ENCODE measurements at places on chromosomes 2 and 18. TPM values are rescaled to one million over a fixed set of nuclear protein-coding genes. Genes with fewer than 3 reads are reported as not detected.

GRCh38 chr18:74511823-74512222 lies 15.7 kb downstream of the CNDP2 start:
- no peak overlapping the region for H3K4me3 ChIP-seq
- H3K27me3 ChIP-seq = no peaks in the 10 kb centered on the region
- H3K27ac ChIP-seq = no peak overlapping the region
- H3K36me3 ChIP-seq = peaks cover 6% of the 10 kb centered on the region

- DNase-seq = peak; percentile 72
- no peak overlapping the region for H3K4me3 ChIP-seq
- H3K27me3 ChIP-seq = no peaks in the 10 kb centered on the region
Observed at GRCh38 chr18:63511285-63511684, 30.9 kb upstream of the SERPINB12 start.

- no peak overlapping the region for H3K27ac ChIP-seq
- no peaks in the 10 kb centered on the region for H3K27me3 ChIP-seq
- H3K36me3 ChIP-seq = no peaks in the 10 kb centered on the region
- no peak overlapping the region for H3K4me3 ChIP-seq
- DNase-seq = no peak
Observed at GRCh38 chr2:158644139-158644538, 151.0 kb upstream of the DAPL1 start.

GRCh38 chr18:22417496-22418188 lies at the start of gene CTAGE1:
CTAGE1 (minus strand) TSS chr18:22417915; CDS start chr18:22417811, 104 bp downstream.
- no peak within 1 kb of the TSS for H3K4me3 ChIP-seq
- no peaks in the 10 kb centered on the region for H3K36me3 ChIP-seq
- H3K27ac ChIP-seq = no peak within 1 kb of the TSS
- no peaks in the 10 kb centered on the region for H3K4me1 ChIP-seq
- DNase-seq = no peak
- H3K27me3 ChIP-seq = peaks cover 62% of the 10 kb centered on the region

- no peaks in the 10 kb centered on the region for H3K4me1 ChIP-seq
- no peak overlapping the region for H3K4me3 ChIP-seq
- H3K27ac ChIP-seq = no peak overlapping the region
Observed at GRCh38 chr2:43269706-43270105, 43.3 kb upstream of the ZFP36L2 start.

DNA sequence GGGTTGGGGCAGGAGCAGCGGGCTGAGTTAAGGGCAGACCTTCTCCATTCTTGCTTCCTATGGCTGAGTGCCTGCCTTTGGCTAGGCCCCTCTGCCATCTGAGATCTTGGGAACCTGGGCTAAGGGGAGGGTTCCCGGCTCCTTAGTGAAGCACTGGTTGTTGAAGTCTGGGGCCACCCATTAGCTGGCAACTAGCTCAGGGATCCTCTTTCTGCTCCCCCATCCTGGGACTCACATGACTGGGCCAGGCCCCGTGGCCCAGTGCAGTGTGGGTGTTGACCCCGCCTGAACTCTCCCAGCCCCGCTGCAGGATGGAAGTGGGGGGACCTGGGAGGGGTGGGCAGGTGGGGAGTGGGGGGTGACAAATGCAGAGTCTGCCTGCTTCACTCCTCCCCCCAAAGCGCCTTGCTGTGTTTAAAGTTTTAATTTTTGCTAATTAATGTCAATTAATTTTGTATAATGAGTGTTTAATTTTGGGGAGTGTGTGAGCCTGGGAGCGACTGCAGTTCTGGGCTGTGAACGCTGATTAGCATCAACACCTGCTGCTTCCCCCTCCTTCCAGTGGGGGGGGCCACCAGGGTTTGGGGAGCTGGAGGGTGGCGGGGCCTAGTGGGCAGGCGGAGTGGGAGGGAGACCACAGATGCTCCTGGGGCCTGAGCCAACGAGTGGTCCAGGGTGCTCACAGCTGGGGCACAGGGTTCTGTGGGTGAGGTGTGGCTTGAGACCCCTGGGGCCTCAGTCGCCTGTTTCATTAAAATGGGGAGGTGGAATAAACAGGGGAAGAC lies 55.2 kb downstream of the EMX1 start:
- DNase-seq = no peak
- no peaks in the 10 kb centered on the region for H3K36me3 ChIP-seq
- H3K4me3 ChIP-seq = no peak overlapping the region
- no peak overlapping the region for H3K27ac ChIP-seq
- H3K27me3 ChIP-seq = no peaks in the 10 kb centered on the region

DNA sequence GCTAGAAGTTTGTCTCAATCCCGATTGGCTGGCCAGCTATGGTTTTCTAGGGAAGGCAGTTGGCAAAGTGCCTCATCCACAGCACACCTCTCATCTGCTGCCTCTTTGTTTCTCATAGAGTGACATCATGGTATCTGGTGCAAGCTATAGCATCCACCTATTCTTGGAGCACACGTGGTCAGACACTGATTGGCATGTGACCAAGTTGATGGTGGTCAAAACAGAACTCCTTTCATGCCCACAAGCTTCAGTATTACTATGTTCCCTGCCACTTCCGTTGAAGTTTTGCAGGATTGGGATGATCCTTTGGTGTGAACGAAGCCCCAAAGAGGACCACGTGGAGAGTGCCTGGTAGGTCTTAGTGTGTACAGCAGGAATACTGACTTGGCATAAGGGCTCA lies 28.8 kb downstream of the TTC32 start:
- no peak overlapping the region for H3K27ac ChIP-seq
- H3K36me3 ChIP-seq = no peaks in the 10 kb centered on the region
- no peak overlapping the region for H3K4me3 ChIP-seq
- no peak for DNase-seq
- H3K4me1 ChIP-seq = no peaks in the 10 kb centered on the region
- H3K27me3 ChIP-seq = peaks cover 5% of the 10 kb centered on the region

- no peak overlapping the region for H3K4me3 ChIP-seq
- peaks cover 46% of the 10 kb centered on the region for H3K4me1 ChIP-seq
- H3K27ac ChIP-seq = no peak overlapping the region
Observed at GRCh38 chr2:65357959-65358294, 74.5 kb downstream of the SPRED2 start.

DNA sequence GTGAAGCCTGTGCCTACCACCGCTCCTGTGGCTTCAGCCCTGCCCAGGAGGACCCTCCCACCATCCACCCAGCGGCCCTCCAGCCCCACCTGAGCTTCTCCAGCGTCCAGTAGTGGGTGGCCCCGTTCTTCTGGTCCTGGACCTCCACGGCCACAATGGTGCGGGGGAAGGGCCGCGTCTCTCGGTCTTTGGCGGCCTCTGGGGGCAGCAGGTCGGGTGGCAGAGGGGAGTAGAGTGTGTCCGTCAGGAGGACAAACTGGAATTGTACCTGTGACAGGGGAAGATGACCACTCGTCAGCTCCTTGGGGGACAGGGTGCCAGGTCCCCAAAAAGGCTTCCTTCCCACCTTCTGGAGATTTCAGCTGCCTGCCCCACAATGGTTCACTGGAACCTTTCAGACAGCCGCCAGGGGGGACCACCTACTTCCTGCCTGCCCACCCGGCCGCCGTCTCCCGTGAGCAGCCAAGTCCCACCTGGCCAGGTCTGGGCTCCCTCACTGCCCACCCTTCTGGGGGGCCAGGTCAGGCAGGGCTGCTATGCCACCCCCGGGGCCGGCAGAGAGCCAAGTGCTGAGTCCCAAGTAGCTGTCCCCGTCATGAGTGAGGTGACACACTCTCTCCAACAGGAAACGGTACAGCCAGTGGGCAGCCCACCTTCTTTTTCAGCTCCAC lies 59.3 kb downstream of the KIF1A start:
- H3K27me3 ChIP-seq = no peaks in the 10 kb centered on the region
- no peaks in the 10 kb centered on the region for H3K4me1 ChIP-seq
- H3K4me3 ChIP-seq = no peak overlapping the region
- DNase-seq = no peak
- H3K36me3 ChIP-seq = peaks cover 60% of the 10 kb centered on the region

GRCh38 chr18:77131652-77132368 lies 773 bp downstream of the MBP start:
- peaks cover 62% of the 10 kb centered on the region for H3K27me3 ChIP-seq
- no peak overlapping the region for H3K27ac ChIP-seq
- H3K4me1 ChIP-seq = peaks cover 4% of the 10 kb centered on the region
- peak overlapping the region; percentile 36 for H3K4me3 ChIP-seq
- DNase-seq = no peak

- H3K4me1 ChIP-seq = no peaks in the 10 kb centered on the region
- H3K36me3 ChIP-seq = no peaks in the 10 kb centered on the region
- DNase-seq = peak; percentile 72
- H3K27me3 ChIP-seq = peaks cover 3% of the 10 kb centered on the region
- no peak overlapping the region for H3K27ac ChIP-seq
Observed at GRCh38 chr18:21191596-21192307, 50.3 kb upstream of the GREB1L start.

DNA sequence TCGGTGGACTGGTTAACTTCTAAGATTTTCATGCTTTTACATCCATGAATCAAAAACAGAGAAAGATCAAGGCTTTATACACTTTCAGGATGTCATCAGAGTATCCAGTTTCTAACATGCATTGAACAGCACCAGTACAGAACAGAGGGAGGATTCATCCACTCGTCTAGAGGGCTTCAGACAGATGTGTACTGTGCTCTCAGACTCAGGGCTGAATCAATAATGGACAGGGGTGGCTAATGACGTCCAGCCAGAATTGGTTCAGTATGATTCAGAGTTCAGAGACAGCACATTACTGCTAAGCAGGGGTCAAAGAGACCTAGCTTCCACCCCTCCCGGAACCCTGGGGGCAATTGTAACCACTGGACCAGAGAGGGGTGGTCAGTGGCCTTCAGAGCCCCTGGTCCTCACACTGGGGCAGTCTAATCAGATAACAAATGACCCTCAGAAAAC lies 37.3 kb downstream of the RNU4ATAC start:
- H3K36me3 ChIP-seq = no peaks in the 10 kb centered on the region
- no peak overlapping the region for H3K27ac ChIP-seq
- no peak for DNase-seq
- H3K4me1 ChIP-seq = peaks cover 17% of the 10 kb centered on the region

DNA sequence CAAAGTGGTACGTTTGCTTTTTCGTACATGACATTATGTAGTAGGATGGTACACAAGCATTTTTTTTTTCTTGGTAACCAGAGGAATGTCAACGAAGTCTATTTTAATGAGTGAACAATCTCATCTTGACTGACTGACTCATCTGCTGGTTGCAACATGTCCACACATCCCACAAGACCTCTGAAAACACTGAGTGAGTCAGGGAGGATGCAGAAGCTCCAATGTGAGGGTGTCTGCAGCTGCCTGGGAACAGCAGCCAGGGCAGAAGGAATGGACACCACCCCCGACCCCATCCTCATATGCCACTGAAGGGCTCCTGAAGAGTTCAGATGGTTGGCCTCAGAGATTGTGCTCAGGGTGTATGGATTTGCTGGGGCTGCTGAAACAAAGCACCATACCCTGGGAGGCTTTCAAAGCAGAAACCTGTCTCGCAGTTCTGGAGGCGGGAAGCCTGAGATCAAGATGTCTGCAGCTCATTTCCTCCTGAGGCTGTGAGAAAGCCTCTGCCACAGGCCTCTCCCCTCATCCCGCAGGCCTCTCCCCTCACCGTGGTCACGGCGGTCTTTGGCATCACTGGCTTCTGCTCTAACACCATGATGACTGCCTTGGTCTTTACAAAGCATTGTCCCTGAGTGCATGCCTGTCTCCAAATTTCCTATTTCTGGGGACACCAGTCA lies 124.6 kb downstream of the LRATD1 start:
- no peaks in the 10 kb centered on the region for H3K36me3 ChIP-seq
- no peak overlapping the region for H3K27ac ChIP-seq
- peaks cover 21% of the 10 kb centered on the region for H3K27me3 ChIP-seq
- DNase-seq = no peak
- H3K4me3 ChIP-seq = no peak overlapping the region

- no peak for DNase-seq
- no peaks in the 10 kb centered on the region for H3K36me3 ChIP-seq
- H3K27me3 ChIP-seq = no peaks in the 10 kb centered on the region
- no peak overlapping the region for H3K4me3 ChIP-seq
- peaks cover 11% of the 10 kb centered on the region for H3K4me1 ChIP-seq
Observed at GRCh38 chr2:217286833-217287232, 427.0 kb upstream of the TNP1 start.

DNA sequence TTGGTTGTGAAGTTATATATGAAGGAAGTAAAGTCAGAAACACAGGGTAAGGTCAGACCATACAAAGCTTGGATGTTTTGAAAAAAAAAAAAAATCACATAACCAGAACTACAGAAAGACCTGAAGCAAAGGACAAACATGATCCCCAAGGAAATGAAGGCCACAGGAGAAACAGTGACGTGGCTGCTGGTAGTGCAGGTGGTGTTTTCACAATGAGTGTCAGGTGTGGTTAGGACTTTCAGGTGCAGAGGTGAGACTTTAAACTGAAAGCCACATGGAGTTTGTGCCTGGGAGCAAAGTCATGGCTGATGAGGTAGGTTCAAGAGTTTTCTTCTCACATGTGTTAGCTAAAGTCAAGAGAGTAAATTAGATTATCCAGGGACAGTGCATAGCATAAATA lies 270.7 kb downstream of the PIEZO2 start:
- H3K4me3 ChIP-seq = no peak overlapping the region
- no peak for DNase-seq

DNA sequence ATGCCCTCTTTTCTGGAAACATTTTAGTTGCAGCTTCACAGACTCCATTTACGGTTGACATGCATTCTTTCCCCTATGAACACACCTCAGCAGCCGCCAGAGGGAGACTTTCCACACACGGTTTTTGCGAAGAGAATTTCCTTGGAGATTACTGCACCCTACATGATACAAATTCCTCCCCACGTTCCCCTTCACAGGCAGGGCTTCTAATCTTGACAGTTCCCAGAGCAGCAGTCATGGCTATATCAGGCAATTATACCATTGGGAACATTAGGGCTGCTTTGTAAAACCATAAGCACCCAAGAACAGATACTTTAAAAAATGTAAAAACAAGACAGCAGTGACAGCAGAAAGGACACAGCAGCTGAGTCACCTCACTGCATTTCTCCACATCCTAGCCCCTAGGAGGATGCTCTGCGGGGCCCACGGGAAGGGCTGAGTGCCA lies 253.8 kb downstream of the TGIF1 start:
- DNase-seq = peak; percentile 92
- H3K27ac ChIP-seq = peak overlapping the region; percentile 69
- peaks cover 57% of the 10 kb centered on the region for H3K36me3 ChIP-seq
- H3K4me3 ChIP-seq = no peak overlapping the region
- no peaks in the 10 kb centered on the region for H3K27me3 ChIP-seq
- peaks cover 32% of the 10 kb centered on the region for H3K4me1 ChIP-seq

DNA sequence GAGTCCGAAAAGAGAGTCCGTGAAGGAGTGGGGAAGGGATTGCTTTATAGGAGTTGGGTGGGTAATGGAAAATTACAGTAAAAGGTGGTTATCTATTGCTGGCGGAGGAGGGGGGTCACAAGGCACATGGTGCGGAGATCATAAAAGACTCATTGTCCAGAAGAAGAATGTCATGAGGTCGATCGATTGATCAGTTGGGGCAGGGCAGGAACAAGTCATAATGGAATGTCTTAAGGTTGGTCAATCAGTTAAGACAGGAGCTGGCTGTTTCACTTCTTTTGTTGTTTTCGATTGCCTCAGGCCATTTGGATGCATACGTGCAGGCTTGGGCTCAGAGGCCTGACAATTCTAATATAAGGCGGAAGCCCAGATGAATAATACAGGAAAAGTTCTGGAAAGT lies 473.0 kb upstream of the TNP1 start:
- no peak for DNase-seq
- H3K27ac ChIP-seq = no peak overlapping the region
- H3K4me3 ChIP-seq = no peak overlapping the region
- peaks cover 49% of the 10 kb centered on the region for H3K4me1 ChIP-seq
- H3K27me3 ChIP-seq = no peaks in the 10 kb centered on the region

HK2 gene
- 42.6 TPM for total RNA-seq

ATAD2B gene
- 28.5 TPM for total RNA-seq

ZNF804A gene
- 3.4 TPM for total RNA-seq

GDF7 gene
- not detected for total RNA-seq

MROH2A gene
- total RNA-seq = 0.92 TPM

RPRM gene
- not detected for total RNA-seq

DQX1 gene
- 0.71 TPM for total RNA-seq

GPR45 gene
- not detected for total RNA-seq

All from A673 (cell line).